Left forelimb (tissue), 1 donor: ENCODE measurements at places on chromosomes 13 and 19.

- no peak for DNase-seq
These were observed 10.7 kb downstream of the SBNO2 start for GRCh38 chr19:1163283-1163933.

- no peak for DNase-seq
These were observed 757.1 kb downstream of the LIG4 start for GRCh38 chr13:107458269-107458668.

GRCh38 chr13:45479661-45480060 lies 14.9 kb downstream of the COG3 start:
- DNase-seq, result no peak

DNA sequence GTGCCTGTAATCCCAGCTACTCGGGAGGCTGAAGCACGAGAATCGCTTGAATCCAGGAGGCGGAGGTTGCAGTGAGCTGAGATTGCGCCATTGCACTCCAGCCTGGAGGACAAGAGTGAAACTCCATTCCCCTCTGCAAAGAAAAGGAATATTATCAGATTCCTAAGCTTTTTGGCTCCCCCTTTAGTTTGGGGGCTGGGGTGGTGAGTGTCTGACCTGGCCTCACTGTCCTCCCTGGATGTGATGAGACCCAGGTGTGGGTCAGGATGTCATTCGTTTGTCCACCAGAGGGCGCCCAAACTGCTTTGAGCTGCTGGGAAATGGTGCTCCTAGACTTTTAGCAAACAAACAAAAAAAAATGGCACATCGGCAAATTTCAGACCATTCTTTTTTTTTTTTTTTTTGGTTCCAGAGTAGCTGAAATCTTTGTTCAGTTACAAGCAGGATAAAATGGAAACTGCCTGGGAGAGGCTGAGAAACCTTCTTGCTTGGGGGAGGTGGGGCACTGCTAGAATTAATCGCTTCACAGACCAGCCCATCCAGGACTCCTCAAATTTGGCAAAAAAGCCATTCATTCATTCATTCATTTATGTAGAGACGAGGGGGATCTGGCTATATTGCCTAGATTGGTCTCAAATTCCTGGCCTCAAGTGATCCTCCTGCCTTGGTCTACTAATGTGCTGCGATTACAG lies 29.4 kb downstream of the SPC24 start:
- DNase-seq, result peak; percentile 82

GRCh38 chr13:50085063-50085462 lies 69.8 kb downstream of the KCNRG start:
- DNase-seq, result no peak
